Right hindlimb (tissue), 1 donor: ENCODE measurements at places on chromosomes 5 and 9.

- no peak for DNase-seq
Measured at GRCh38 chr9:119588874-119589744, 219.9 kb upstream of the BRINP1 start.

- no peak for DNase-seq
Measured at GRCh38 chr9:2630158-2630557, 8.6 kb downstream of the VLDLR start.

DNA sequence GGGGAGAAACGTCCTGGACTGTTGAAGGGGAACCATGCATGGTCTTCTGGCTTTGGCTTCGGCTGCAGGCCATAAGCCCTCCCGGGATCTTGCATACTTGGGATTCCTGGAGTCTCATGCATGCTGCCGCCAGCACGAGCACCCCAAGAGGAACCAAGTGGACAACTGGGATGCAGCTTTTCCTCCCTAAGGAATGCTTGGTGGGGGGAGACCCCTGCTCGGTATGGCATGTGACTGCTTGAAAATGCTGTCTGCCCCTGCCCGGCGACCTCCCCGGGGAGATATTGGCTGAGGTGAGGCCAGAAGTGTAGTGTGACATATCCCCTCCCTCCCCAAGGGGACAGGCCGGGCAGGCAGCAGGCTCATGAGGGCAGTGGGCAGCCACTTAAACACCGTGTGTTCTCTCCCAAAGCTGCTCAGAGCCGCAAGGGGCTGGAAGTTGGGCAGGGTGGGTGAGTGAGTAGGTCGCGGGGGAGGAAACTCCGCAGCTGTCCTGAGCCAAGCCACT, 15.7 kb downstream of the TMEM171 start:
- DNase-seq, result no peak

DNA sequence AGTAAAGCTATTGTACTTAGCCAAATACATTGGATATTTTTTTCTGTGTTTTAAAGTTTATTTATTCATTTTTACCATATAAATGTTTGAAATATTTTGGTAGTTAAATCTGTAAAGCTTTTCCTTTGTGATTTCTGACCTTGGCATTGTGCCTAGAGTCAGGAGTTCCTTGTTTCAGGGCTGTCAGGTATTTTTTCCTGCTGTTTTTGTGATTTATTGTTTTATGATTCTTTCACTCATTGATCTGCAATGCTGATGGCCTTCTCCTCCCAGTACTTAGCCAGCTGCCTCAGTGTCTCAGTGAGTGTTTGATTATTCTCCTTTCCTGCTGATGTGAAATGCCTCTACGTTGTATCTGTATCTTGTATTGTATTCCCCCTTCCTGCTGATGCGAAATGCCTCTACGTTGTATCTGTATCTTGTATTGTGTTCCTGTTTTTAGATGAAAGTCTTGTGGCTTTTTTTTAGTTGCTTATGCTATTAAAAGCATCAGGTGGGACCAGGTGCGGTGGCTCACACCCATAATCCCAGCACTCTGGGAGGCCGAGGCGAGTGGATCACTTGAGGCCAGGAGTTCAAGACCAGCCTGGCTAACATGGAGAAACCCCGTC, 61.0 kb downstream of the EHMT1 start:
- no peak for DNase-seq

- DNase-seq, result no peak
Measured at GRCh38 chr5:107296572-107296971, 374.2 kb downstream of the EFNA5 start.
